ENCODE measurements at places on chromosomes 4 and X.

DNA sequence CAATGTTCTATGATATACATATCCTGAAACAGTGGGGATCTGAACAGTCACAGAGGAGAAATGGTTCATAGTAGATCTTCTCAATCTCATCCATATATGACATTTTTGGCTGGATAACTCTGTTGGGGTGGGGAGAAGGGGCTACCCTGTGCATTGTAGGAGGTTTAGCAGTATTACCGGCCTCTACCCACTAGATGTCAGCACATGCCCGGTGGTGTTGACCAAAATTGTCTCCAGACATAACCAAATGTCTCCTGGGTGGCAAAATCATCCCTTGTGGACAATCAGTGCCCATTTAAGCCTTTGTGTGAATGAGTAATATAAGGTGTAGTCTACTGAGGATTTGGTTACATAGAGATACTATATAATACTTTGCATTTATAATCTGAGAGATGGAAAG lies 89.9 kb downstream of the PLS3 start:
- DNase-seq: no peak

DNA sequence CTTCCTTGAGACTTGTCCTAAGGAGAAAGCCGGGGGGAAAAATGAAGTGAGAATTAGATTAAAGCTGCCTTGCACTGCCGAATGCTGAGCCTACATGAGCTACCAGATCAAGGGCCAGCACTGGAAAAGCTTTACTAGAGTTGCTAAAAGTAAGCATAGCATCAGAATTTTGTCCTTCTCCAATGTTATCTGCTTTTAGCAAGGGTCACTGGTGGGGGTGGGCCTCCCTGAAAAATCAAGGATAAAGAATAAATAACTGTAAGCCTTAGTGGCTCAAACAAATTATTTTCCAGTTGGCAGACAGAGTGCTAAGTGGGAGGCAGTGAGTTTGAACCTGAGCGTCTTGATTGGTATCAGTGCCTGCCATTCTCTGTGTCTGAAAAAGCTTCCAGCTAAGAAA lies 310.5 kb upstream of the PITX2 start:
- DNase-seq: no peak

GRCh38 chrX:16633754-16634153 lies 16.2 kb upstream of the S100G start:
- DNase-seq: no peak

DNA sequence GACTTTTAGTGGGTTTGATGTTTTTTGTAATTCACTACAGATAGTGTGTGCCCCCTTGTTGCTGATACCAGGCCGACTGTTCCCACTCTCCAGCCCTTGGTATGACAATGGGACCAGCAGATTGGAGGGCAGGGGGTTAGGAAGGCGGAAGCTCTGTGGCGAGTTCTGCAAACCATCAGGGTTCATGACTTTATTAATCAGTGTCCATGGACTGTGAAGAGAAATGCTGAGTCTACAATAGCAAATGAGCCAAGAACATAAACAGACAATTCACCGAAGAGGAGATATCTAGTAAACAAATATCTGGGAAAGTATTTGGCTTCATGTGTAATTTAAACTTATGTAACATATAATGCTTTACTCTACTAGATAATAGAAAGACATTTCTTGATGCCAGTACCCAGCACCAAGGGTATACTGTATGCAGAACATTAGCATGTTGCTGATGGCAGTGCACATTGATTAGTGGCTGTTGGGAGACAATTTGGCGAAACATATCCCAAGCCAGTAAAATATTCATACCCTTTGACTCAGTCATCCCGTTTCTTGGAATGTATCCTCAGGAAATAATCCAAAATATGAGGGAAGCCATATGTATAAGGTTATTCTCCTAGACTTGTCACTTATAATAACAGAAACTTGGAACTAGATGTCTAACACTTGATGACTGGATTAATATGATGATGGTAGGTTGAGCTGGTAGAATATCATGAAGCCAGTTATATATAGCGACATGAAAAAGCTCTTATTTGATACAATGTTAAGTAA lies 169.4 kb downstream of the PTTG2 start:
- peak; percentile 37 for DNase-seq

DNA sequence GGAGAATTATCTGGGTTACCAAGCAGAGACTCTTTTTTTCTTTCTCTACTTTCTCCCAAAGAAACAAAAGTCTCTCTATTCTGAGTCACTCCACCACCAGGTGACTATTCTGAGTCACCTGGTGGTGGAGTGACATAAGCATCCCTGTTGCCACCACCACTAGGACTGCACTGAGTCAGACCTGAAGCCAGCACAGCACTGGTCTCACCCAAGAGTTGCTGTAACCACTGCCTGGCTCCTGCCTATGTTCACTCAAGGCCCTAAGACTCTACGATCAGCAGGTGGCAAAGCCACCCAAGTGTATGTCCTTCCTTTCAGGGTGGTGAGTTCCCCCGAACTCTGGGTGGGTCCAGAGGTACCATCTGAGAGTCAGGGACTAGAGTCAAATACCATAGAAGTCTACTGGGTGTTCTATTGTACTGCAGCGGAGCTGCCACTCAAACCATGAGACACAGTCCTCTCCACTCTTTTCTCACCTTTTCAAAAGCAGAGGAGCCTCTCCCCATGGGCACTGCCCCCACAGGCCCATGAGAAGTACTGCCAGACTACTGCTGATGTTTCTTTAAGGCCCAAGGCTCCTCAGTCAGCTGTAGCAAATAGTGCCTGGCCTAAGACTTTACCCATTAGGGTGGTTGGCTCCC lies 209.6 kb upstream of the IRS4 start:
- DNase-seq: no peak

DNA sequence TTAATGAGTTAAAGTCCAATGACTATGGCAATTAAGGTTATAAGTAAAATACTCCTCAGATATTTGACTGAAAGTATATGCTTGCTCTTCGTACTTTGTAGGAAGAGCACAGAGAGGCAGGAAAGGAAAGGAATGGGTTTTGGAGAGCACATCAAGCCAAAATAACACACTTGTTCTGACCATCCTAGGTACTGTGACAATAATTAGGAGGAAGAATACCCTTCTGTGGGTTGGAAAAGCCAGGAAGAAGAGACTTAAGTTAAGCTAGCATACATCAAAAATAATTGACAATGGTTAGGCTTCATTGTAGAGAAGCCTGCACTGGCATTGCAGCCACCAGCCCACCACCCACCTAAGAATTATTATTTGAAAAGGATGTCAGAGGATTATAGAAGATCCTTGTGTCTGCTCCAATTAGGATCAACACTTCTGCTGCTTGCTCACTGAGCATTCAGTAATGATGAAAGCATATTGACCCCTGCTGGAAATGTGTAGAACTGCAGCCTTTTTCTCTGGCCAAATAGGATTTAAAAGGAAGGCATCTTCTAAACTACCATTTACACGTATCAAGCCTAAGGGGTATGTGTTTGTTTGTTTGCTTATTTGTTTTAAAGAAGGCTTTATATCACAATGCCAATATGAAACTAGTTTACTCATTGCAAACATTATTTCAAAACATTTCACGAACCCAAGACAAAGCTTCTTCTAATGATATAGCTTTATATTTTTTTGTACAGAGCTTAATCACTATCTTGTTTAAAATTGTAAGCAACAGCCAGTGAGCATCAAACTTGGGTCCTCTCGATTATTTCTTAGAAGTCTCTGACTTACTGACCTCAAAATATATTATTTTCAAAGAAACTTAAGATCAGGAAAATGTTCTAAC lies 286.2 kb upstream of the TET2 start:
- DNase-seq: no peak

GRCh38 chrX:107730991-107731766 lies 44.4 kb downstream of the TSC22D3 start:
- no peak for DNase-seq

- DNase-seq: peak; percentile 63
Measured at GRCh38 chrX:55907968-55908607, 190.5 kb downstream of the RRAGB start.

- no peak for DNase-seq
Measured at GRCh38 chr4:141350122-141350905, 129.6 kb downstream of the ZNF330 start.

DNA sequence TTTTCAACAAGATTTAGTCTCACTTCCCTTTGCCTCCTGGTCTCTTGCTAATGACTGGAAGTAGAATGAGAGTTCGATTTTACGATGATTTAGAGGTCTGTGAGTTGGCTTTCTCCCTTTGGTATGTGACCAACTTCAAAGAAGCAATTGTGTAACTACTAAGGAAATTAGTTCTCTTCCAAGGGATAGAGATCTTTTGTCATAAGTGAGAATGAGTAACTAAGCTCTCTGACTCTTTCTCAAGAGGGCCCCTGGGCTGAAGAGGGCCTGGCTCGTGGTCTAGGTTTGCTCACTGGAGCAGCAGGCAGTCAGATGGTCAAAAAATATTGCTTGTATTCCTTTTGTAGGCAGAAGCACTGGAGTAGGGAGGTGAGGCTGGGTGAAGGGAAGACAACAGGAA lies 176.3 kb downstream of the ENOX2 start:
- no peak for DNase-seq

GRCh38 chr4:105715692-105716278 lies 7.2 kb downstream of the GSTCD start:
- DNase-seq: no peak

GRCh38 chr4:24889991-24890390 lies 22.9 kb downstream of the CCDC149 start:
- no peak for DNase-seq

GRCh38 chrX:150157291-150157690 lies 205.8 kb upstream of the MAMLD1 start:
- DNase-seq: no peak

GRCh38 chr4:22884157-22884556 lies 191.4 kb downstream of the GBA3 start:
- DNase-seq: no peak

- no peak for DNase-seq
Measured at GRCh38 chrX:45614853-45615252, 414.2 kb upstream of the DIPK2B start.

DNA sequence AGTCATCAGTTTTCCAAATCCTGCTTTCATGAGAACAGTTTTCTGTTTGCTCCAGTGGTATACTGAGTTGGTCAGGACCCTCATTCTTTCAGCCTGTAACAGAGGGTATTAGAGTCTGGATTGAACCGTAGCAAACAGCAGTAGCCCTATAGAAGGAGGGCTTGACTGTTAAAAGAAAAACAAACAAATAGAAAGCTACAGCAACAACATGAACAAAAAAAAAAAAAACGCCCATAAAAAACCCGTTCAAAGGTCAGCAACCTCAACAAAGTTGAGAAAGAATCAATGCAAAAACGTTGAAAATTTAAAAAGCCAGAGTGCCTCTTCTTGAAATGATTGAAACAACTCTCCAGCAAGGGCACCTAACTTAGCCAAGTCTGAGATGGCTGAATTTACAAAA lies 64.7 kb upstream of the UGT2B10 start:
- DNase-seq: no peak

GRCh38 chrX:134623293-134624045 lies 34.8 kb downstream of the PLAC1 start:
- DNase-seq: no peak

- DNase-seq: no peak
Measured at GRCh38 chr4:188372829-188373228, 233.6 kb downstream of the TRIML1 start.

GRCh38 chr4:58776627-58777026 lies 1666.4 kb upstream of the IGFBP7 start:
- DNase-seq: no peak

GRCh38 chr4:6620891-6621555 lies 19.5 kb upstream of the MRFAP1 start:
- DNase-seq: no peak

- DNase-seq: no peak
Measured at GRCh38 chr4:94759767-94760211, 2.0 kb downstream of the BMPR1B start.

GRCh38 chrX:6681521-6682145 lies 146.7 kb upstream of the VCX3A start:
- no peak for DNase-seq

DNA sequence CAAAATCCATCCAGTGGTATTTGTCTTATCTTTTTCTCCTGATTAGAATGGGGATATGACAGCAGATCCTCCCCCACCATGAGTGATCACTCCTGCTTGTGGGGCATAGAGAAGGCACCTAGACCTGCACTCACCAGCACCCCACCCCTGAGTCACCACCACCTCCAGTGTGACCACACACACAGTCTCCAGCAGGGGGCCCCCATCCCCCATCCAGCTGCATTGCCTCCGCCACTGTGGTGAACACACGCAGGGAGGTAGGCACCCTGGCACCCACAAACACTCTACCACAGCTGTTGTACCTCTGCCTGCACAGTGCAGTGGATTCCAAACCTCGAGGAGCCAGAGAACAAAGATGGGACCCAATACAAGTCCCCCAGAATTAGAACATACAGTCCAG lies 9.0 kb upstream of the MAGEA8 start:
- DNase-seq: no peak

GRCh38 chr4:3345384-3345783 lies 52.6 kb downstream of the RGS12 start:
- DNase-seq: no peak

GRCh38 chrX:34343001-34343400 lies 210.9 kb upstream of the FAM47A start:
- no peak for DNase-seq

GRCh38 chr4:185969657-185970056 lies 99.3 kb upstream of the TLR3 start:
- DNase-seq: no peak

DNA sequence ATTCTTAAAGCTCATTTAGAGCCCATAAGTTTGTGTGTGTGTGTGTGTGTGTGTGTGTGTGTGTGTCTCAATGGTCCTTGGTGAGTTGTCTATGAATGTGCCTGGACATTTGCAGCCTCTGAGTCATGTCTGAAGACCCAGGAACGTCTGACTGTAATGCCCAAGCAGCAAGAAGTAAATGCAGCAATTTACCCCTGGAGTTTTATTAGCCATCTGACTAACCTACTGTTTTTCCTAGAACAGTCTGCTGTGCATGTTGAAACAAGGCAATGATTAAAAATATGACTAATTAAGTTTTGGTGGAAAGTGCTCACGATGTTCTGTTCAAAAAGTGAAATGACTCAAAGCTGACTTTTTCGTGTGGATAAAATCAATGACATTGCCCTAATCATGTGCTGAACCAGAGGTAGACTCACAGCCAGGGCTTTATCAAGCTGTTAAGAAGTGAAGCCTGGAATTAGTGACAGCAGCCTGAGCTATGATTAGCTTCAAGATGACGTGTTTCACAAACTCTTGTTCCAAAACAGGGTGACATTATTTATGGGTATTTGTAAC lies 201.6 kb downstream of the CPE start:
- DNase-seq: no peak

GRCh38 chr4:181528570-181529184 lies 714.5 kb upstream of the TENM3 start:
- DNase-seq: peak; percentile 70

- DNase-seq: no peak
Measured at GRCh38 chr4:10267066-10267465, 150.5 kb upstream of the WDR1 start.
